ENCODE measurements at places on chromosomes 13 and 19.
A peak's percentile ranks its signal among the peaks of the same experiment; 100 is the strongest.

- DNase-seq: no peak
These were observed 25.6 kb upstream of the CABP5 start for GRCh38 chr19:48069435-48069834.

- DNase-seq: no peak
These were observed 220.3 kb downstream of the NBEA start for GRCh38 chr13:35162420-35162819.

DNA sequence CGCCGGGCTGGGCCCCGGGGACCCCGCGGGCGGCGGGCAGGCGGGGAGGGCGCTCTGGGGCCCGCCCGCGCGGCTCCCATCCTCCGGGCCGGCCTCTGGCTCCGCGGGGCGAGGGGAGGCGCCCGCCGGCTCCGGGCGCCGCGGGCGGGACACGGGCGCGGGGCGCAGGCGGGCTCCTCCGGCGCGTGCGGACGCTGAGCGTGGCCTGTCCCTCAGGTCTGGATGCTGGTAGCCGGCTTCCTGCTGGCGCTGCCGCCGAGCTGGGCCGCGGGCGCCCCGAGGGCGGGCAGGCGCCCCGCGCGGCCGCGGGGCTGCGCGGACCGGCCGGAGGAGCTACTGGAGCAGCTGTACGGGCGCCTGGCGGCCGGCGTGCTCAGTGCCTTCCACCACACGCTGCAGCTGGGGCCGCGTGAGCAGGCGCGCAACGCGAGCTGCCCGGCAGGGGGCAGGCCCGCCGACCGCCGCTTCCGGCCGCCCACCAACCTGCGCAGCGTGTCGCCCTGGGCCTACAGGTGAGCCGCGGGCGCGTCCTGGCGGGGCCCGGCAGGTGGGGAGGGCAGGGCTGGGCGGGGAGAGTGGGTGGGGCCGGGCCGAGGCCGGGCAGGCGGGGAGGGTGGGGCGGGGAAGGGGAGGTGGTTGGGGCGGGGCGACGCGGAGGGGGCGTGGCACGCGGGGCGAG is 420 bp downstream of the IL17D start:
- peak; percentile 97 for DNase-seq

DNA sequence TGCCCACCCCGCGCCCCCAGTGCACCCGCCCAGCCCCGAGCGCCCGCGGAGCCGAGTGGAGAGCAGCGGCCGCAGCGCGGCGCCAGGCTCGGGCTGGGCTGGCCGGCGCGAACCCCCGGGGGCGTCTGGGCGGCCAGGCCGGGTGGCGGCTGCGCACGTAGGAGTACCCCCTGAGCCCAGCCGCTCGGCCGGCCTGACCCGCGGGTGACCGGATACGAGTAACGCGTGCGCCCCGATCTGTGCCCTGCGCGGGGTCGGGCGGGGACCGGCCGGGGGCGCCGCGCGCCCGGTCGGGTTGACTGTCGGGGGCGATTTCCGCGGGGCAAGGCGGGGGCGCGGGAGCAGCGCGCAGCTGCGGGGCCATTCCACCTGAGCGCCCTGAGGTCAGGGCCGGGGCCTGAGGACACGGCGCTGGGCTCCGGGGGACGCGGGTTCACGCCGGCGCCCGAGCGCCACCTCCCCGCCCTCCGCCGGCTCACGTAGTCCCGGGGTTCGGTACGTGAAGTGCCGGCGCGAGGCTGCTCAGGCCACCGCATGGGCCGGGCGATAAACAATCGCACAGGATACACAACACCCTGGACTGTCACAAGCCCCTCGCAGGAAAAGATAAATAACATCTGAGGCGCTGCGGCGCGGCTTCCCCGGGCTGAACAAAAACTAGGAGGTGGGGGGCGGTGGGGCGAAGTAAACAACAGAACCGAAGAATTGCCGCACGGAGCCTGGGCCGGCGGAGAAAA is 37.6 kb upstream of the FLT1 start:
- DNase-seq: peak; percentile 66

- DNase-seq: no peak
These were observed 9.6 kb downstream of the CD37 start for GRCh38 chr19:49344505-49345423.

DNA sequence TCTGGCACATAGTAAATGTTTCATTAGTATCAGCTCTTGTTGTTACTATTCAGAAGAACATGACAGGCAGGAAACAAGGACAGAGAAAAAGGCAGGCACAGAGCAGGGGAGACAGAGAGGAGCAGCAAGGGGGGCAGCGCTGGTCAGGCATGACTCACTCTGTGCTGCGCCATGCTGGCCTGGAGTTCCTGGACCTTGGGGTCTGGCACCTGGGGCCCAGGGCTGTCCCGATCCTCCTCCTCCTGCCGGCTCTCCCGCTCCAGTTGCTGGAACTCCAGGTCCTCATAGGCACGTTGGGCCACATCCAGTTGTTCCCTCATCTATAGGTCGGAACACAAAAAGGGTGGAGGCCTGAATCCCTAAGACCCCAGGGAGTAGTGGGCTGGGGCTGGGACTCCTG is 7.6 kb downstream of the PHLDB3 start:
- DNase-seq: no peak

GRCh38 chr13:50123862-50124535 is 108.8 kb downstream of the KCNRG start:
- peak; percentile 95 for DNase-seq

DNA sequence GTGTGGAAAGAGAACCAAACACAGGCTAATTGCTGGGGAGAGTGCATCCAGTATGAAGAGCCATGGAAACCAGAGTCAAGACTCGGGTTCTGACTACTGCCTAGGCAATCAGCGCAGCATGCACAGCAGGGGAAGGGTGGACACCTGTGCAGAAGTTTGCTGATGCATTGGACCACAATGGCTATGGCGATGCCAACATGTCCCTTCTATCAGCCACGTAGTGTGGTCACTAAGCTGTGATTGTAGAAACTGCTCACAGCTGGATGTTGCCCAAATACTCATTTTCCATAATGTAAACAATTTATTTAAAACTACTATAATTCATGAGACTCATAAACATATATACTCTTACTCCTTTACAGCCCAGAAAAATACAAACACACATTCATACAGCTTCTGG is 1718.2 kb downstream of the EFNB2 start:
- no peak for DNase-seq

GRCh38 chr13:110877737-110878258 is 37.1 kb downstream of the ANKRD10 start:
- no peak for DNase-seq

GRCh38 chr13:73520566-73521289 is 461.9 kb downstream of the KLF5 start:
- no peak for DNase-seq

DNA sequence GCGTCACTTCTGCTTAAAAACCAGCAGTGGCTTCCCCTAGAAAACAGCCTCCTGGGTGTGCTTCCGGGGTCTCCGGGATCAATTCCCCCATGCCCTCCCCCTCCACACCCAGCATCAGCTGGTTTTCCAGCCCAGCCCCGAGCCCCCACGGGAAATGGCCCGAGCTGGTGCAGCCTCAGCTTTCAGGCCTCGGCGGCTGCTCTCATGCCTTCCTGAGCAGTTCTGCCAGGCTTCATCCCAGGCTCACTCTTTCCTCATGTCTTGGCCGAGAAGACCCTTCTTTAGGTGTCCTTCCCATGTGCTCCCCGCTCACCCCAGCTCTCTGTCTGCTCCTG is 103.1 kb upstream of the RNF113B start:
- DNase-seq: no peak

GRCh38 chr19:5340637-5341447 is at the start of gene PTPRS:
Gene PTPRS, minus strand, starts transcription at chr19:5340812. Its CDS starts 54,672 bp downstream, at chr19:5286140.
- DNase-seq: peak; percentile 26

- no peak for DNase-seq
These were observed 38.2 kb downstream of the NFIC start for GRCh38 chr19:3404324-3405260.

- DNase-seq: no peak
These were observed 138.8 kb upstream of the GJB6 start for GRCh38 chr13:20370815-20371421.

GRCh38 chr13:30194906-30195305 is 112.4 kb downstream of the KATNAL1 start:
- no peak for DNase-seq

GRCh38 chr19:6047741-6048251 is 62.5 kb downstream of the RFX2 start:
- DNase-seq: peak; percentile 63

DNA sequence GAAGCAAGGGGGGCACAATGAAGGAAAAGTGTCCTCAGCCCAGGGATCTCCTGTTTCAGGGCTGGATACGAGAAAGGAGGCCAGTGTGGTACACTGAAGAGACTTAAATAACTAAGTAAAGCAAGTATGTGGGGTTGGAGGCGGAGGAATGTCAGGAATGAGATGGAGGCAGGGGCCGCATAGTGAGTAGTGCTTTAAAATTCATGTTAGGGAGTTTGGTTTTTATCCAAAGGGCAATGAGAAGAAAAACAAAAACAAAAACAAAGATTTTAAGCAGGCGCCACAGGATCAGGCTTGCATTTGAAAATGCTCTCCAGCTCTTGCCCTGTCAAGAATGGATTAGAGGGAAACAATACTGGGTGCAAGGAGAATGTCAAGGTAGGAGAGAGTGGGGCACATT is 273.4 kb downstream of the DCLK1 start:
- no peak for DNase-seq

DNA sequence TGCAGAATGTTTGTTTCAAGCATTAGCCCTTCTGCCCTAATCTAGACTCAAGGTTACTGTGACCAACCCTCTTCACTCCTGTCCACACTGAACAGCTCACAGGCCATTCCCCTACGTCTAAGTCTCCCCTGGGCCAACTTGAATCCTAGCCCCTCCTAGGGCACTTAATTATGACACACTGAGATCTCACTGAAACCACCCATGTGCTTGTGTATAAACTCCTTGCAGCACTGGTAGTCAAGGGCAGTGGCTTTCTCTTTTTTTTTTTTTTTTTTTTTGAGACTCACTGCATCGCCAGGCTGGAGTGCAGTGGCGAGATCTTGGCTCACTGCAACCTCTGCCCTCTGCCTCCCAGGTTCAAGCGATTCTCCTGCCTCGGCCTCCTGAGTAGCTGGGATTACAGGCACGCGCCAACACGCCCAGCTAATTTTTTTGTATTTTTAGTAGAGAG is 1.9 kb upstream of the AKT2 start:
- DNase-seq: no peak

GRCh38 chr19:30076101-30076551 is 134.1 kb downstream of the URI1 start:
- no peak for DNase-seq

DNA sequence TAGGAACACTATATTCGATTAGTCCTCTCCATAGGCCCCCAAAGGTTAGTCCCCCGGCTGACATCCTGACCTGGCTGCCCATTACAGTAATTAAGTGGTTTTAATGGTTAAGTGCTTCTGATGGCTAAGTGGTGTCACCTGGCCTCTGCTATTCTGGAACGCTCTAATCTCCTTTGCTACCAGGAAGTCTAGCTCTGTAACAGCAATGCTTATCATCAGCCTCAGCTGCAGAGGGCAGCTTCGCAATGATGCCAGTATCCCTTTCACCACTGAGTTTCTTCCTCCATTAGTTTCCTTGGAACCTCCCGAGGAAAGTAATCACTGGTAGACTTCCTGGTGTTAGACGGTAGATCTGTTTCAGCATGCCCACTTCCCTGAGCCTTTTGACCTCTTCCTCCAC is 8.6 kb upstream of the RNF6 start:
- no peak for DNase-seq

DNA sequence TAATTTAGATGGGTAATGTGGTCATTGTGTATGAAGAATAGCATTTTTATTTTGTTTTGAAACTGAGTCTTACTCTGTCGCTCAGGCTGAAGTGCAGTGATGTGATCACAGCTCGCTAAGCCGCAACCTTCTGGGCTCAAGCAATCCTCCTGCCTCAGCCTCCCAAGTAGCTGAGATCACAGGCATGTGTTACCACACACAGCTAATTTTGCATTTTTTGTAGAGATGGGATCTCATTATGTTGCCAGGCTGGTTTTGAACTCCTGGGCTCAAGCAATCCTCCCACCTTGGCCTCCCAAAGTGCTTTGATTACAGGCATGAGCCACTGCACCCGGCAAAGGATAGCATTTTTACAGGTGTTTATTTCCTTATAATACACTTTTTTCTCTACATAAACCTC is 36.6 kb downstream of the SERTM1 start:
- no peak for DNase-seq

DNA sequence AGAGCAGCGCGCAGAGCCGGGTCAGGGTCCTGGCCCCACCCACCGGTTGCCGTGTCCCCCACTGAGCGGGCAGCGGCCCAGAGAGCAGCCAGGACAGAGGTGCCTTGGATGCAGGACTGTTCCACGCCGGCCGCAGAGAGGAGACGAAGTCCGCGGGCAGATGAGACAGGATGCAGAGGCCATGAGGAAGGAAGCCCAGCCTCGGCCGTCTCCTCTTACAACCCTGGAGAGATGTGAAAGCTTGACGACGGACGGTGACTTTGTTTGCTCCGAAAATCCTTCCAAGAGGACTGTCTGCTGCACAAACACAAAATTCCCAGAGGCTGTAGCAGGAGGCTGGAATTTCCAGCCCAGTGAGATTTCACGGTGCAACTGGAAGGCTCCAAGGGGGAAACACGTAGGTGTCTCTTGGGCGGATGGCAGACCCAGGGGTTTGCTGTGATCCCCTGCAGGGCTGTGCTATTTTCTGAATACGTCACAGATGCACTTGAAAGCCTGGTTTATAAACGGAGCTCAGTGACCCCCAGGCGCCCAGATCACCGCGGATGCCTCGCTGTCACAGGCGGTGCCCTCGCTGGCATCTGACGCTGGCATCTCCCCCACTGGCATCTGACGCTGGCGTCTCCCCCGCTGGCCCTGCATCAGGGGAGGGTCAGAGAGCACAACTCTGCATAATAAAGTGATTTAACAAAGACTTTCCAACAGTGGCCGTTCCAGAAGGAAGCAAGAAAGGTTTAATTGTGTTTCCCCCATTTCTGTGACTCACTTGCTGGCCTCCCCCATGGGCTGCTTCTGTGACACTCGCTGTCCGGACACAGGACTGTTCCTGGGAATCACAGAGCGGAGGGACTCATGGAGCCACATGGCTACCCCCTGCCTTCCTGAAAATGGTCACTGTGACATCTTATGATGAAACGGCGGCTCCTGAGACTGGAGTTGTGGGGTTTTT is 62.0 kb upstream of the C13orf46 start:
- no peak for DNase-seq

DNA sequence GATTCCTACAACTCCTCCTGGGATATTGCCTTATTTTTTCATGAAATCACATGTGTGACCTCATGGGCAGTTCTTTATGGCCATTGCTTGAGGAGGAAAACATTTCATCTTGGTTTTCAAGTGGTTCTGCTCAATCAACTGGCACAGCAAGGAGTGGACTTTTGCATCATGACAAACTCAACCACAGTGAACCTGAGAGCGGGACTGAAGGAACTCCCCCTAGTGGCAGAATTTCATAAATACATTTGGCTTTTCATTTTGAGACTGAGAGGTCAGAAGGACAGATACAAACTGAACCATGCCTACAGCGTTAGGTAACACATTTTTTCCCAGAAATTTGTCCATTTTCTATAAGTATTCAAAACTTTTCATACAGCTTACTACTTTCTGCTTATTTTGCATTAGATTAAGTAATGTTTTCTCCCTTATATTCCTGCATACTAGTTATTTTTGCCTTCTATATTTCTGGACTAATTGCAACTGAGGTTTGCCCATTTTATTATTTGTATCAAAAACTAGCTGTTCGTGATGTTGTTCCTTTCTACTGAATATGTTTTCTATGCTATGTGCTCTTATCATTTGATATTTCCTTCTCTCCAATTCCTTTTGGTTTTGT is 13.4 kb upstream of the SIGLEC12 start:
- peak; percentile 58 for DNase-seq

All from DMS53 (cell line).